Vagina (tissue), 2 donors: ENCODE measurements at places on chromosomes 5 and 9.

- DNase-seq, result no peak
These were observed 29.7 kb upstream of the LTC4S start for GRCh38 chr5:179764056-179764455.

GRCh38 chr5:9245071-9245470 is 300.8 kb downstream of the SEMA5A start:
- no peak for DNase-seq

DNA sequence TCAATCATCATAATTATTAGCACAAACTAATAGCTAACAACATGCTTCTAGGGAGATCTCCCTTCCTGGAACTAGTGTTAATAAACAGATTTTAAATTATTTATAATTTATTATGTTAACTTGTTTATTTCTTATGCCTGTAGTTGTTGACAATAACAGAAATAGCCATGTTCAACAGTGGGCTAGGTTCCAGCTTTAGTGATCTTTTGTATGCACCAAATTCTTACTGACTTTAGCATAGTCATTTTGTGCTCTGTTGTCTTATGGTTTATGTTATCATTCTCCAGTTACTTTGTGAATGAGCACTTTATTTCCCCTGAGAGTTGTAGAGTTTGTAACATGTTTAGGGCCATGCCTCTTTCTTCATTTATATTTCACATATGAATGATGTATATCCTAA is 70.6 kb downstream of the TMEM252 start:
- no peak for DNase-seq

DNA sequence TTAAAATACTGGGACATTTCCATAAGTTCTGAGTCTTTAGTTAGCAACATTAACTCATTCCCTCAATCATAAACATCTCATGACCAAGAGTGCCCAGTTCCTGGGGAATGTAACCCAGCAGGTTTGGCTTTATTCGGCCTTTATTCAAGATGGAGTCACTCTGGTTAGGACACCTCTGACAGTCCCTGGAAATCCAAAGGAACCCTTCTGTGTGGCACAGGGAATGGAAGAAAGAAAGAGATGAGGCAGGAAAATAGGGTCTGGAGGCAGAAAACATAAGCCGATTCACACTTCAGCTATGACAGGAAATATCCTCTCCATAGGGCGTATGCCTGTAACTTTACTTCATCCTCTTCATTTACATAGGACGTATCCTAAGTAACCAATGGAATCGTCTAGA is 53.5 kb downstream of the FXN start:
- no peak for DNase-seq

GRCh38 chr5:118257066-118257465 is 731.3 kb downstream of the DTWD2 start:
- DNase-seq, result no peak

DNA sequence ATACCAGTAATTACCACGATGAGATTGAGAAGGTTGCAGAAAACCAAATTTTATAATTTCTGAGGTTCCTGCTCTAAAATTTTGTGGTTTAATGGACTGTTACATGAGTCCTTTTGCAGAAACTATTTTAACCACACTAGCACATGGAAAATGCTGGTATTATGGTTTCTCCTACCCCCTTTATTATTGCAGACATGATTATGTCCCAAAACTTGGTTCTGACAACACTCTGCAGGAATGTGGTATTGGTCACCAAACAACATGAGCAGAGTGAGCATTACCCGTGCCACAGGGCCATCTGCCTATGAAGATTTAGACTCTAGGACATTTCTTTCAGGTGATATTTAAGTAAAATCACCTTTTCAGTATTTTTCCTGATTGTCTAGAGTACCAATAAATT is 2.8 kb upstream of the ECM2 start:
- DNase-seq, result no peak

GRCh38 chr5:69492391-69492922 is at the start of gene OCLN:
Gene OCLN (plus strand): TSS chr5:69492790. CDS start chr5:69504245, 11,455 bp downstream.
- DNase-seq, result no peak

GRCh38 chr9:5435912-5436311 is 1.8 kb downstream of the PLGRKT start:
- no peak for DNase-seq

DNA sequence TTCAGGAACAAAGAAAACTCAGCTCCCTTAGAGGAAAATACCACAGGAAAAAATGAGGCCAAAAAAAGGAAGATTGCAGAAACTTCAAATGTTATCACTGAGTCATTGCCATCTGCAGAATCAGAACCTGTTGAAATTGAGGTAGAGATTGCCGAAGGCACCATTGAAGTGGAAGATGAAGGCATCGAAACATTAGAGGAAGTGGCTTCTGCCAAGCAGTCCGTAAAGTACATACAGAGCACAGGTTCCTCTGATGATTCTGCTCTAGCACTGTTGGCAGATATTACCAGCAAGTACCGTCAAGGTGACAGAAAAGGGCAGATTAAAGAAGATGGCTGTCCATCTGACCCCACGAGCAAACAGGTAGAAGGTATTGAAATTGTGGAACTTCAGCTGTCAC is 30.8 kb upstream of the NIM1K start:
- DNase-seq, result no peak

DNA sequence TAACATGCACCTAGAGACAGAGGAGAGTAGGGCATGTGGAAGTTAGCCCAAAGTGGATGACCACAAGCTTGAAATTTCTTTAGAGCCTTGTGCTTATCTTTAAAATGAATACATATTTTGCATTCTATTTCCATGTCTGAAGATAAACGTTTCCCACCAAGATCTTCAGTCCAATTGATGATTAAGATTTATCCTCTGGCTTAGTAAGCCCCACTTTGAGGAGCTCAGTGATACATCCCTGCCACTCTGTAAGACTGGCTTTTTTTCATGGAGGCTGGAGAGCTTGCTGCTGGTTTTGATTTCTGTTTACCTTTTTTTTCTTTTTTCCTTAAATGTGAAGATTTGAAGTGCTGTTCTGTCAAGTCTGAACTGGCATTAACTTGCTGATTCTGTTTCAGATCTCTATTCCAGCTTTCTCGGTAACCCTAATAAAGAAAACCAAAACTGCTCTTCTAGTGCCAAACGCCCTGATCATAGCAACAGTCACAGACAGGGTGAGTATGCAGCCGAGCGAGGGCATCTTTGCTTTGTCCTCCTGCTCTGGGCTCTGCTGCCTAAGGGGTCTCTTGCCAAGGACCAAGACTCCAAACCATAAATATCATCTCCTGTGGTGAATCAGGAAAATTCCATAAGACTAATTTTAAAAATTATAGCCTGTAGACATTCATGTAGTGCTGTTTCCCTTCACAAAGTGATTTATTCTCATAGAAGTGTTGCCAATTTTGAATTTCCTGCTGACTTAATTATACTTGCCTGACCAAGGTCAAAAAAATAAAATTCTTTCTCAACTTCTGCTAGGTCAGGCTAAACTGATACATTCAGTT is 54.3 kb downstream of the GRAMD2B start:
- no peak for DNase-seq

- DNase-seq, result no peak
These were observed 986.4 kb upstream of the CDH18 start for GRCh38 chr5:20974426-20974825.

DNA sequence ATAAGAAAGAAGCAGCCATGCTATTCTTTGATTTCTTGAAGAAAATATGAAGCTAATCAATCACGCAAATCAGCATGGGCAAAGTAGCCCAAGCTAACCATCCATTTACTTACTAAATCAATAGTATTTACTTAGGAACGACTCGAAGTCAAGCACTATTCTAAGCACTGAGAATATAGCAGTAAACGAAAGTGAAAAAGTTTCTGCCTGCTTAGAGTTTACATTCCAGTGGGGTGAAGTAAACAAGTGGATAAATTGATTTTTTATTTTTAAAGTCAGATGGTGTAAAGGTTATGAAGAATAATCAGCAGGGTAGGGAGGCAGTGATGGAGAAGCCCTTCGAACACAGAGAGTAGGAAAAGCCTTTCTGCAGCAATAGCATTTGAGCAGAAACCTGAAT is 5.5 kb downstream of the TSTD2 start:
- no peak for DNase-seq

DNA sequence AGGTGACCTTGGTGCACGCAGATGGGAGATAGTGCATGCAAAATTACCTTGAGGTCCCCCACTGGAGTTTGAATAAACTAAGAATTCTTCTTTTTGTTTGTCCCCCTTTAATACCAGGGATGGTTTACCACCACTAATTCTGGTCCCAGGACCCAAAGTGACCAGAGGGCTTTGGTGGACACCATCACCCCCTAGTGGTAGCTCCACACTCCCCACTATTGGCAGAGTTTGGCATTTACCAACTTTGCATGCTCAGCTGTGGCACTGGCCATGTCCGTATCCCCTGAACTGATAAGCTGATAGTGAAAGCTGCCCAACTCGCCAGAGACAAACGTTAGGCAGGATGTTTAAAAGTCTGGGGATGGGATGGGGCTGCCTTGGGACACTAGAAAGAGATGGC is 3.3 kb downstream of the ASTN2 start:
- DNase-seq, result no peak

- no peak for DNase-seq
These were observed 592.4 kb downstream of the CSNK1G3 start for GRCh38 chr5:124104344-124104743.

GRCh38 chr5:127038550-127038949 is 8.2 kb upstream of the MARCHF3 start:
- DNase-seq, result no peak

DNA sequence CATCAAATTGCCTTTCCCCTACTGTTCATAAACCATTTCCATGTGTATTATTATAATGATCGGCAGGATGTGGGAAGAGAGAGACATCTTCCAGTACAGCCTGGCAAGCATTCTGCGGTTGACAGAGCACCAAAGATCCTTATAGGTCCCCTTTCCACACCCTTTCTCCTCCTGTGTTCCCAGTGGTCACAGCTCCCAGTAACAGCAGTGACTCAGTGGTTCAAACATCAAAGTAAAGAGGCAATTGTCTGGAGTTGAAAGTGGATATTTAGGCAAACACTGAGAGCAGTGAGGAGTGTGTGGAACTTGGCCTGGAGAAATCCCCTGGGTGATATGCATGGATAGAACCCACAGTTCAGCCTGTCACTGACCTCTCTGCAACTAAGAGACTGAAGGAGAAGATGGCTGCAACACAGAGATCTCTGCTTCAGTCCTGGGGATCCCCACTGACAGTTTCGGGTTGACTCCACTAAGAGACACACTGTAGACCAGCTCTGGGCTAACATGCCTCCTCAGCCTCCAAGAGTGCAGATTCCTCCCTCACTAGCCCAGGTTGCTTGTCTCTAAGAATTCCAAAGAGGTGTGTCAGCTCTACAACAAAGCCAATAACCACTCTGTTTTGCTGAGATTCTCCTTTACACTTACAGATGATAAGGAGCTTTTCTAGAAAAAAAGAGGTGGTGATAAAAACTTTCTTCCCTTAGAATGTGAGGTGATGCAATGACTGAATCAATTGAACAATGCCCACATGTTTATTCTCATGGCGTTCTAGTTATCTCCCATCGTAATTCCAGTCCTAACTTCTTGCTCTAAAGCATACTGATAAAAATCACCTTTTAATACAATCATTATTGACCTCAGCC is 94.4 kb upstream of the IL6ST start:
- no peak for DNase-seq

GRCh38 chr9:134752471-134753168 is 111.0 kb downstream of the COL5A1 start:
- no peak for DNase-seq

GRCh38 chr5:139113892-139114291 is 84.3 kb downstream of the SIL1 start:
- no peak for DNase-seq

- no peak for DNase-seq
These were observed 46.6 kb downstream of the RAB3C start for GRCh38 chr5:58629271-58630159.

GRCh38 chr5:116838011-116838536 is 263.5 kb upstream of the SEMA6A start:
- no peak for DNase-seq

GRCh38 chr9:126611193-126611591 is 2.5 kb upstream of the LMX1B start:
- no peak for DNase-seq

DNA sequence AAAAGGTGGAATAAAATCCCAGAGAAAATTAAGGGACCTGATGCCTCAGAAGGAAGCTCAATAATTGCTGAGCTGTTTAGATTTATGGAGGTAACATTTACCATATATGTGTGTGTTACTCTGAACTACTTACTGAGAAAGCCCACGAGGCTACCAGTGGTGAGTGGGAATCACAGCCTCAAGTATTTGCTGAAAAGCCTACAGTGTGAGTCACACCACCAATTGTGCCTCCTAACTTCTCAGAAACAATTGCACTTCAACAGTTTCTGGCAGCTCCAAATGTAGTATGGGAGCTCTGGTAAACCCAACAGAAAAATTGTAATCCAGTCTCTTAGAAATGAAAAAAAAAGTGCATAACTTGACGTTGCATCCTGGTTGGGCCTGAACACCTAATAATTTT is 551.6 kb downstream of the PRDM9 start:
- DNase-seq, result no peak

GRCh38 chr5:95380103-95380628 is 11.0 kb upstream of the FAM81B start:
- no peak for DNase-seq

- no peak for DNase-seq
These were observed 5.4 kb downstream of the ZFR start for GRCh38 chr5:32439086-32439642.

- no peak for DNase-seq
These were observed 155.8 kb downstream of the MYO10 start for GRCh38 chr5:16780325-16780724.

DNA sequence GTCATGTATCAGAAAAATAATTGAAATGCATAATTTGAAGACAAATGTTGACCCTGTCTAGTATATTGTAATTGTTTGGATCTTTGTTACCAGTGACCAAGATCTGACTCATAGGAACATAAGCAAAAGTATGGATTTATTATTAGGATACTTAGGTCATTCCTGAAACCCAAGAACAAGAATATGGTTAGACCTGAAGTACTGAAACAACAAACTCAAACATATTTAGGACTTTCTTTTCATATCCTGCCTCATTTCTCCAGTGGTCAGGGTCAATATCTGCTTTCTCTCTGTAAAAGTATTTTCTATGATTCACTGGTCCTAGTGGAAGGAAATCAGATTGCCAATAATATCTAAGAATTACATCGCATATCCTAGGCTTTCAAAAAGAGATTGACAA is 1937.1 kb upstream of the WWC1 start:
- no peak for DNase-seq

DNA sequence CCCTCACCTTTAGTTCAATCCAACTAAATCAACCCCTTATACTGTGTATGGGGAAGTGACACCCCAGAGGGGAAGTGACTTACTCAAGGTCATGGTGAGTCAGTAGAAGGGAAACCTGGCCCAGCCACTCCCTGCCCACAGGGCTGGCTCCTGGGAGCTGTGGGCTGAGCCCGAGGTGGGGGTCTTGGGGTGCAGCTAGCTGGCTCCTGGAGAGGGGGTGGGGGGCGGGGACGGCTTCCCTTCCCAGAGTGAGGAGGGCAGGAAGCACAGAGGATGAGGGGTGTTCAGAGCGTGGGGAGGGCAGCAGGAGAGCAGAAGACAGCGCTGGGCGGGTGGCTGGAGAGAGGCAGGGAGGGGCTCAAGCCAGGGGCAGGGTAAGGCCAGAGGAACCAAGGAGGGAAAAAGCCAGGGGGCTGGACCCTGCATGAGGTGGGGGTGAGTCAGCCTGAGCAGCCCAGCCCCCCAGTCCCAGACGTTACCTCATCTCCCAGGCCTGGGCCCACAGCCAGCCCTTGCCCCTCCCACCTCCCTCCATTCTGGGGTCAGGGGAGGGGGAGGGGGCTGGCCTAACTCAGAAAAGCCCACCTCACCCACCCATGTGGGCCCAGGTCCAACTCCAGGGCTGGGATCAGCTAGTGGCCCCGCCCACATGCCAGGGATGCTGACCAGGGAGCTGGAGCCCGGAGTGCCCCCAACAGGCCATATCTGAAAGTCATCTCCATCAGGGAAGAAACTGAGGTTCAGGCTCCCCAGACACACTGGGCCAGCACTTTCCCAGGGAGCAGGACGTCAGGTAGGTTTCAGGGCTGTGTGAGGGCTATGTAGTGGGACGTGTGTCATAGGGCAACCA is 2.8 kb downstream of the PDLIM7 start:
- DNase-seq, result no peak
